ENCODE measurements at places on chromosomes 2 and 18.
A peak's percentile ranks its signal among the peaks of the same experiment; 100 is the strongest.

DNA sequence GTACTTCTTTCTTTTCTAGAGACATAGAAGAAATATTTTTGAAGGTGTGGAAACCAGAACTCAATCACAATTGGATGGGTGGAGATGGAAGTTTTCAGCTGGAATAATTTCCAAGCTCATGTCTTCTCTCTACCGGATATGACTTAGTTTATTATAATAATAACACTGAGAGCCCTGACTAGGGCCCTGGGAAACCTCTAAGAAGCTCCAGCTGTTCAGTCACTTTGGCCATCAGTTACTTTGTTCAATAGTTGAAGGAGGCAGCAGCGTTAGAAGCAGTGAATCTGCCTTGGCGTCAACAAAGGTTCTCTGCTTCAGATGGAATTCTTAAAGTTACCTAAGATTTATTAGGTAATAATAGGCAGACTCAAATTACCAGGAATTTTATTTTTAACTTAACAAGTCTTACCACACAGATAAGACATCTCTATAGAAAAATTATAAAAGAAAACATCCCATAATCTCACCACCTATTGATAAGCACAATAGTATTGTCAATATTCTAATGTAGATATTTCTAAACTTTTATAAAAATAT, 293.8 kb upstream of the CHAC2 start:
- DNase-seq = peak; percentile 7

DNA sequence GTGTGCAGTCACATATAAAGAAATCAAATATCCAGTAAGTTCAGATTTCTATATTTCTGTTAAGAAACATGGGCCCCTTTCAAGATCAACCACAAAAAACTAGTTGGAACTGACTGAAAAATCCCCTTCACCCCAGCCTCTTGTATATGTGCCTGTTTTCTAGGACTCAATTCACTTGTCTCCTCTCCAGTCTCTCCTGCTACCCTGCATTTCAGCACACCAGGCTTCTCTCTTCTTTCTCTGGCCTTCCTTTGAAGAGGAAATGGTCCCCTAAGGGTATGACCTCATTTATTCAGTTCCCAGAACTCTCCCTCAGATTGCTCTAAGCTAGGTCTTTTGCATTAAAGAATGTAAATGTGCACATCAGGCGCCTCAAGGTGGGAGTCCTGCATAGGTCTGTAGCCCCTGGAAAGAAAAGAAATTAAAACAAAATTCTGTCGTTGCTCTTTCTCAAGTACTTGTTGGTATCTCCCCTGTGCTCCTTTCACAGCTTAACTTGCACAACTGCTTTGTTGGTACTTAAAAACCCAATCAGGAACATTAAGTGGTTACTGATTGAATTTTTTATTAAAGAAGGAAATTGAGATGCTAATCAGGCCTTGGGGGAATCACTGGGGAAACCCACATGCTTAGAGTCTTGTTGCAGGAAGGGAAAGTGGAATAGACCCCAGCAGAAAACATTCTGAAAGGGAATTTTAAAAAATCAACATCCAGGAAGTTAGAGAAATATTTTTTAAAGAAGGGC, 278.4 kb downstream of the AGPS start:
- DNase-seq = no peak

DNA sequence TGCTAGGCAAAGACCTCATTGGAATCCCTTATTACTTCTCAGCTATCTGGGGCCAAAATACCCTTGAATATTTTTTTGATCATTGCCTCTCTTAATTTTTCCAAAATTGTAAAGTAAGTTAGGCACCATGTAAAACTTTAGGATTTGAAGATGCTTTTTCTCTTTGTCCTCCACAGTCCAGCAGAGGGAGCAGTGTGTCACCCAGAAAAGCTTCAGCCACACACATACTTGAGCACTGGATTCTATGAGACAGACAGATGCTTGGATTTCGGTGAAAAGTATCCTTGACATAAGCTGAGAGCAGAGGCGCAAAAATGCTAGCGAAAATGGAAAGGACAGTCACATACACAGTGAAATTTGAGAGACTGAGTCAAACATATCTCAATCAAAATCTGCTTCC, 74.7 kb upstream of the KCNJ3 start:
- DNase-seq = peak; percentile 44

DNA sequence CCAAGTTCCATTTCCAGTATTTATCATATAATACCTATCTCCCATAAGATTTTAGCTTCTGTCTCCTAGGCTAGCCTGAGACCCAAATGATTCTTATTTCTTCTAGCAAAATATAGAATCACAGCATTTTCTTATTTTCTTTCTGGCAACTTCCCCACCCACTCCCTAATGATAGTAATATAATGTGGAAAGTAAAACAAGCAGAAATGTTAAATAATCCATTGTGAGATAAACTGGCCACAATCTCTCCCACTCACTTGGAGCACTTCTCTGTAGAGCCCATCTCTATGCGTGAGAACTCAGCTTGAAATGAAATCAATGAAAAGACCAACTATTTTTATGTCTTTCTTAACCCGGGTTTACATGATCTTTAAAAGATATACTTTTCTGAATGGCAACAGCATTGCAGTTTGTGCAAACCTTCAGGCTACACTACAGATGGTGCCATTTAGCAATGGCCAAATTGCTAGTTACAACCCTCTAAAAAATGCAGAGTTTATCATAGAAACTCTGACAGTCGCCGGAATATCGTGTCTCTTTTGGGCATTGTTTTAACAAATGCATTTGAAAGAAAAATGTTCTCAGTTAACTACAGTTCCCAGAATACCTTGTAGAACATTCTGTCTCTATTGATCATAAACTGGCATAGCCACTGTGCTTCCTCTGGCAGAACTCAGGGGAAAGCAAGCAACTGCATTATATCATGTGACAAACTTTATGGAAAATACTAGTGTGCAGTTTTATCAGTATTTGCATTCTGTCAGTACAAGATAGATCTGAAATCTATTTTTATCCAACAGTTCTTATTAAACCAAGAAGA, 1407.4 kb upstream of the ZEB2 start:
- peak; percentile 14 for DNase-seq

GRCh38 chr18:69626171-69626570, 225.5 kb downstream of the DOK6 start:
- DNase-seq = no peak

DNA sequence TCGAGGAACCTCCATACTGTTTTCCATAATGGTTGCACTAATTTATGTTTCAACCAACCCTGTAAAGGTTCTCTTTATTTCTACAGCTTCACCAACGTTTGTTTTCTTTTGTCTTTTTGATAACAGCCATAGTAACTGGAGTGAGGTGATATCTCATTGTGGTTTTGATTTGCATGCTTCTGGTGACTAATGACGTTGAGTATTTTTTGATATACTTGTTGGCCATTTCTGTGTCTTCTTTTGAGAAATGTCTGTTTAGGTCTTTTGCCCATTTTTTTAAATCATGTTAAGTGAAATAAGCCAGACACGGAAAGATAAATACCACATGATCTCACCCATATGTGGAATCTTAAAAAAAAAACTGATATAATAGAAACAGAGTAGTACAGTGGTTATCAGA, 74.8 kb upstream of the SMIM21 start:
- no peak for DNase-seq

DNA sequence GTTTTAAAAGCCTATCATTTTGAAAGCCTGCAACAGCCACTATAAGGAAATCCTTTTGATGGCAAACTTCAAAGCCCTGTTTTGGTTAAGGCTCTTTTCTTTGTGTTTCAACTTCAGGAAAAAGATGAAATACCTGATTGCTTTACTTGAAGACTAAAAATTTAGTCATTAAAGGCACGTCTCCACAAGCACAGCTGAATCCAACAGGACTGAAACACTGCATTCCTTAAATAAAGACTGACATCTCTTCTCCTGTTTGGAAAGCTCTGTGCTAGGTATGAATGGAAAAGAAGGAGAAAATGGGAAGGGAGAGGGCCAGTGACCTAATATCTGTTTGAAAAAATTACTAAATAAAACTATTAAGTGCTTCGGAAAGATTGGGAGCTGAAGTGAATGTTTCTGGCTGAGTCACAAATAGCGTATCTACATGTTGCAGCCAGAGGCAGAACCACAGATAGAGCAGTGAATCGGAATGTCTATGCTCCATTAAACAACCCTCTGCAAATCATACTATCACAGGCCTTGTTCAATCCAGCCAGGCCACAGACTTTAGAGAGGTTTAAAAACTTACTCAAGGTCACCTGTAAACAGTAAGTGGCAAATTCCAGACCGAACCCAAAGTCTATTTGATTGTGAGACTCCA, 21.1 kb upstream of the RALBP1 start:
- DNase-seq = no peak

GRCh38 chr2:222797261-222797660, 63.6 kb upstream of the ACSL3 start:
- DNase-seq = peak; percentile 48

GRCh38 chr2:38797250-38797676, 19.3 kb downstream of the GEMIN6 start:
- DNase-seq = no peak

DNA sequence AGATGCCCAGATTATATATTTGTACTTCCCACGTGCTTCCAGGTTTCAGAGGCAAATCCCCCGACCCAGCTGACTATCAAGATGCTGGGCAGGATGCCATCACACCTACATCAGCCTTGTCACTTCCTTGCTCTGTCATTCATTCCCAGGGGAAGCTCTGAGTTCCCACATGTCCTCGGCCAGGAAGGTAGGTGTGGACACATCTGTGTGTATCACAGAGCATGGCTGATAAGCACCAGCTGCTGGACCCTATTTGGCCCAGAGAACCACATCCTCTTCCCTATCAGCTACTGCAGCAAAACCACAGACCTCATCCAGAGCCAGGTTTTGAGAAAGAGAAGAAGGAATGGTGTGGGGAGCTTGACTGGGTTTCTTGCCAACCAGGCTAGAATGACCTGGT, 31.9 kb upstream of the ITGA6 start:
- no peak for DNase-seq

- DNase-seq = no peak
Measured at GRCh38 chr2:155872396-155872795, 460.1 kb downstream of the NR4A2 start.

GRCh38 chr2:36562973-36563532, 34.9 kb downstream of the FEZ2 start:
- DNase-seq = peak; percentile 77

- no peak for DNase-seq
Measured at GRCh38 chr2:149355716-149356422, 25.5 kb downstream of the LYPD6 start.

GRCh38 chr2:187129306-187129705, 280.3 kb upstream of the ZSWIM2 start:
- DNase-seq = no peak

GRCh38 chr2:41042343-41042742, 590.5 kb upstream of the SLC8A1 start:
- DNase-seq = peak; percentile 7

DNA sequence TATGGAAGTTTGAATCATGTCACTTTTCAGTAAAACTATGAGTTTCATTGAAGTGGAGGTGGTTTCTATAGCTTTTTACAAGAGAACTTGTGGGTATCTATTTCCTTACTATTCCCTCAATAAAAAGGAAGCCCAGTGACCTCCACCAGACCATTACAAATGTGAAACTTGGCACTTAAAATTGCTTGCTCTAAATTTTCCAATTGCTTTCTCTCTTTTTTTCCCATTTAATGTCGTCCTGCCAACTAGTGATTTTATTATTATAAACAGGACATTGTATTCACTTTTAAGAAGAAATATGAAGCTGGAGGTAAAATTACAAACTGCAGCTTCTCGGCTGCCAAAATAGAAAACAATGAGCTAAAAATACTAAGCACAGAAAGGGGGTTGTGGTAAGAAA, 208.2 kb upstream of the ALPP start:
- no peak for DNase-seq

DNA sequence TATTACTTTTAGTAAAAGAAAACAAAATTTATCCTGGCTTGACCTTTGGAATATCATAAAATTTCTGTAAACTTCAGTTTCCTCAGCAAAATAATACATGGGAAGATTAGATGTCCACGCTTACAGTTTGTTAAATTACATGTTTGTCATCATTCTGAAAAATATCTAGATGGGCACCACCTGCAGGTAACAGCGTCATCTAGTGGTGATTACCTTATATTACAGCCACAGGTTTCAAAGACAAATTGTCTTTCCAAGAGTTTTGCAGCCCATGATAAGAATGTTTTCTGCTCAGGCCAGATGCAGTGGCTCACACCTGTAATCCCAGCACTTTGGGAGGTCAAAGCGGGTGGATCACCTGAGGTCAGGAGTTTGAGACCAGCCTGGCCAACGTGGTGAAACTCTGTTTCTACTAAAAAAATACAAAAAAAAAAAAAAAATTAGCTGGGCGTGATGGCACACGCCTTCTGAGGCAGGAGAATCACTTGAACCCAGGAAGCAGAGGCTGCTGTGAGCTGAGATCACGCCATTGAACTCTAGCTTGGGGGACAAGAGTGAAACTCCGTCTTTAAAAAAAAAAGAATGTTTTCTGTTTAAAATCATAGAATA, 96.3 kb upstream of the RASGRP3 start:
- no peak for DNase-seq

GRCh38 chr2:26466662-26467310, 11.1 kb downstream of the OTOF start:
- no peak for DNase-seq

- no peak for DNase-seq
Measured at GRCh38 chr2:219425238-219426067, 7.3 kb downstream of the DES start.

DNA sequence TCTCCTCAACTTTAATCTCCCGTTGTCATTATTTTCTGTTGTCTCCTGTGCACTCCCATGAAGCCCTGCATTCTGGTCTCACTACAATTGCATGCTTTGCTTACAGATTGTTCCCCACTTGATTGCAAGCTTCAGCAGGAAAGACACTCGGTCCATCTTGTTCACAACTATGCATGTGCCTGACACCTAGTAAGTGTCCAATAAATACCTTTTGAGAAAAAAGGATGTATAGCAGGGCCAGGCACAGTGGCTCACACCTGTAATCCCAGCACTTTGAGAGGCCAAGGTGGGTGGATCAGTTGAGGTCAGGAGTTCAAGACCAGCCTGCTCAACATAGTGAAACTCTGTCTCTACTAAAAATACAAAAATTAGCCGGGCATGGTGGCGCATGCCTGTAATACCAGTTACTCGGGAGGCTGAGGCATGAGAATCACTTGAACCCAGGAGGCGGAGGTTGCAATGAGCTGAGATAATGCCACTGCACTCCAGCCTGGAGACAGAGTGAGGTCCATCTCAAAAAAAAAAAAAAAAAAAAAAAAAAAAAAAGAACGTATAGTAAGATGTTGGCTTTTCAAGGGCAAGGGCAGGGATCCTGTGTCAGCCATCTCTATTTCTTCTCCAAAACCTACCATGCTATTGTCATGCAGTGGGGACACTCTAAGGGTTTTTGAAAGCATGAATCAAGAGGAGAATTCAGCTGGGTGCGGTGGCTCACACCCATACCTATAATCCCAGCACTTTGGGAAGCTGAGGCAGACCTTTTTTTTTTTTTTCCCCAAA, 338.3 kb downstream of the MYCN start:
- no peak for DNase-seq

- no peak for DNase-seq
Measured at GRCh38 chr2:106159866-106160785, 34.0 kb downstream of the UXS1 start.

DNA sequence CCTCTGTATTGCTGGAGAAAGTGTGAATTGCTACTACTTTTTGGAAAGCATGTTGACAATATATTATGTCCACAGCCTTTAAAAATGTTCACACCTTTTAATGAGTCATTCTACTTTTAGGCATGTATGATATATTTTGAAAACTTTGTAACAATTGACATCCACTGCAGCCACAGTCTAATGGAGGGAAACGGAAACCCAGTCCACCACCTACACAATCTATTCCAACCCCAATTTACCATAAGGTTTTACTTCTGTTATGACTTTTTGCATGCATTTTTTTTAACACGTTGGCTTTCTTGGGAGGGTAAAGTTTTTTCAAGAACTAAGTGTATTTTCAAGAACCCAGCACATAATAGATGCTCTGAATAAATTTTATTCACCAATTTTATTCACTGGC, 38.5 kb upstream of the ATP8B1 start:
- no peak for DNase-seq

Data from fibroblast of mammary gland (primary cell).